ENCODE measurements at places on chromosomes 5 and 9. TPM values are rescaled to one million over a fixed set of nuclear protein-coding genes. Genes with fewer than 3 reads are reported as not detected.

- H3K4me3 ChIP-seq = no peak overlapping the region
- H3K27me3 ChIP-seq = no peaks in the 10 kb centered on the region
- H3K36me3 ChIP-seq = no peaks in the 10 kb centered on the region
- no peak overlapping the region for H3K27ac ChIP-seq
- H3K4me1 ChIP-seq = peaks cover 5% of the 10 kb centered on the region
- no peak for DNase-seq
These were observed 41.9 kb downstream of the NPR3 start for GRCh38 chr5:32753051-32753450.

DNA sequence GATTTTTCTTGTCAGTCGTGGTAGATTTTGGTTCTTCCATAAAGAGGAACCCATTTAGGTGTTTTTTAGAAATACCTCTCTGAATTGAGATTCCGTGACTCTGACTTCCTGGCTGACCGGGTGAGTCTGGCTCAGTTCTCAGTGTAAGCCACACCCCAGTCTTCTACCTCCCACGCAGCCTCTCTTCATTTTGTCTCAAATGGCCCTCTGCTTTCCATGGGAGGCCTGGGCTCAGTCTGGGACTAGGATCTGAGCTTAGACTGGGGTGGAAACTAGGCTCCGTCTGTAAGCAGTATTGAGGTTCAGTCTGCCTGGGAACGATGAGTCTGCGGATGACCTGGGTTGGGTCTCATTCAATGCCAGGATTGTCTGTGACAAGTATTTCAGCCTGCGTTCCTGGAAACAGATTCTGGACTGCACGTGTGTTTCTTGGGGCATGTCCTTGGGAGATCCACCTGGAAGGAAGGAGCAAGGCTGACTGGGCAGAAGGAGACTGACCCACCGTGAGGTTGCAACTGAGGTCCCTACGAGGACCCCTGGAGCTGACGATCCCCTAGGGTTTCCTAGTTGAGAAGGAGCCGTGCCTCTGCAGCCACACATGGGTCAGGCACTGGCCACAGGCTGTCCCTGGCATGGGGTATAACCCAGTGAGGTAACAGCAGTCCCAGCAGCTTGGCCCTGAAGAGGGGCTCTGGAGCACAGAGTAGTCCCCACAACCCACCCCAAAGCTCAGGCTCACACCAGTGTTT, 12.4 kb upstream of the CRB2 start:
- H3K27me3 ChIP-seq = no peaks in the 10 kb centered on the region
- no peak for DNase-seq
- H3K36me3 ChIP-seq = no peaks in the 10 kb centered on the region
- no peak overlapping the region for H3K27ac ChIP-seq
- H3K4me1 ChIP-seq = no peaks in the 10 kb centered on the region
- H3K4me3 ChIP-seq = no peak overlapping the region

GRCh38 chr9:19018201-19018600, 14.8 kb downstream of the SAXO1 start:
- H3K27ac ChIP-seq = no peak overlapping the region
- H3K27me3 ChIP-seq = no peaks in the 10 kb centered on the region
- H3K4me3 ChIP-seq = no peak overlapping the region
- H3K36me3 ChIP-seq = no peaks in the 10 kb centered on the region
- no peak for DNase-seq

GRCh38 chr5:38622723-38623129, 66.3 kb upstream of the LIFR start:
- peaks cover 11% of the 10 kb centered on the region for H3K4me1 ChIP-seq
- H3K4me3 ChIP-seq = no peak overlapping the region
- H3K27me3 ChIP-seq = no peaks in the 10 kb centered on the region
- H3K27ac ChIP-seq = no peak overlapping the region

DNA sequence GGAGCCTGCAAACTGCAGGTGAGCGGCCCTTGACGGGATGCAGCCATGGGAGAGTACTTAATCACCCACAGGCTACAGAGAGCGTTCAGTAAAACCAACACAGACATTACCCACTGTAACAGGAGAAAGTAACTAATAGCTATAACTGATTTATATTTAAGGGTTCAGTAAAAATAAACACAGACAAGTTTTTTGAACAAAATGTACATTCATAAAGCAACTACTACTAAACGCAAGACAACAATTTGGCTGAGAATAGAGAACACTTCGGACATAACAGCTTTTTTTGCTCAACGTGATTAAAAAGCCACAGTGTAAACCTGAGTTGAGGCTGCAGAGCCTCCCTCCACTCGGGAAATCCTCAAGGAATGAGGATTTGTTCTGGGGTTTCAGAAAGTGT, 61.7 kb downstream of the LIFR start:
- no peaks in the 10 kb centered on the region for H3K4me1 ChIP-seq
- H3K27me3 ChIP-seq = no peaks in the 10 kb centered on the region
- H3K4me3 ChIP-seq = no peak overlapping the region
- no peak overlapping the region for H3K27ac ChIP-seq
- H3K36me3 ChIP-seq = peaks cover 3% of the 10 kb centered on the region

Gene SCGB3A2
- total RNA-seq = not detected
